ENCODE measurements at places on chromosomes 11 and 22.

- DNase-seq: no peak
Observed at GRCh38 chr11:19398772-19399527, 158.2 kb upstream of the E2F8 start.

GRCh38 chr11:36488096-36488495 lies 22.0 kb downstream of the TRAF6 start:
- DNase-seq: no peak

GRCh38 chr11:119363081-119363850 lies 16.8 kb upstream of the MFRP start:
- DNase-seq: no peak

DNA sequence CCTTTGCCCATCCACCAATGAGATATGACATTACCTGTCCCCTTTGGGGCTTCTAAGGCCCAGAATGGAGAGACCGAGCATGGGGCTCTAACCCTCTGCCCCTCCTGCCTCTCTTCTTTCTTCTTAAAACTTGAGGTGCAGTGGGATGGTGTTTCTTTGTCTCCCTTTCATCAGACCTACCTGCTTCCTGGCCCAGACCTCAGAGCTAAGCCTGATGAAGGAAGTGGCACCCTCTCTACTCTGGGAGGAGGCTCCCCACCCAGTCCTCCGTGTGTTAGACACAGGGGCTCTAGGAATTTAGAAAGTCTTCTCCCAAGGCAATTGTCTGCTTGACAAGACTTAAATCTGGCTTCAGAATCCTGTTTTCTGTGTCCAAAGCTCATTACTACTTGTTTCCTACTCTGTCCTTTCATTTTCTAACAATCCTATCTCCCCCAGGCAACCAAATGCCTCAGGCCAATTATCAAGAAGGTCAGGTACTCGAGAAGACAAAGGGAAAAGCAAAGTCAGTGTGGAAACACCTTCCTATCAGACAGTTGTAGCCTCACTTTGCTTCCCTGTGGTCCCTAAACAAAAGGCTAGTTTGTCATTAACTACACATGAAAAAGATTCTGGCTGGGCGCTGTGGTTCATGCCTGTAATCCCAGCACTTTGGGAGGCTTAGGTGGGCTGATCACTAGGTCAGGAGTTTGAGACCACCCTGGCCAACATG lies 20.3 kb upstream of the PARVA start:
- DNase-seq: no peak

Data from KG1 (cell line).